Activated T-helper 2 cell treated with anti-CD3 and anti-CD28 coated beads, Interferon-gamma antibody, Interleukin-2, Interleukin-4, amounts not matched to agents 10 μg/mL and 5 μg/mL and 100 μg/mL, durations not matched to agents 14 hours and 24 hours and 36 hours (primary cell): ENCODE measurements at places on chromosomes 1 and 21. TPM values are rescaled to one million over a fixed set of nuclear protein-coding genes. Genes with fewer than 3 reads are reported as not detected.

DNA sequence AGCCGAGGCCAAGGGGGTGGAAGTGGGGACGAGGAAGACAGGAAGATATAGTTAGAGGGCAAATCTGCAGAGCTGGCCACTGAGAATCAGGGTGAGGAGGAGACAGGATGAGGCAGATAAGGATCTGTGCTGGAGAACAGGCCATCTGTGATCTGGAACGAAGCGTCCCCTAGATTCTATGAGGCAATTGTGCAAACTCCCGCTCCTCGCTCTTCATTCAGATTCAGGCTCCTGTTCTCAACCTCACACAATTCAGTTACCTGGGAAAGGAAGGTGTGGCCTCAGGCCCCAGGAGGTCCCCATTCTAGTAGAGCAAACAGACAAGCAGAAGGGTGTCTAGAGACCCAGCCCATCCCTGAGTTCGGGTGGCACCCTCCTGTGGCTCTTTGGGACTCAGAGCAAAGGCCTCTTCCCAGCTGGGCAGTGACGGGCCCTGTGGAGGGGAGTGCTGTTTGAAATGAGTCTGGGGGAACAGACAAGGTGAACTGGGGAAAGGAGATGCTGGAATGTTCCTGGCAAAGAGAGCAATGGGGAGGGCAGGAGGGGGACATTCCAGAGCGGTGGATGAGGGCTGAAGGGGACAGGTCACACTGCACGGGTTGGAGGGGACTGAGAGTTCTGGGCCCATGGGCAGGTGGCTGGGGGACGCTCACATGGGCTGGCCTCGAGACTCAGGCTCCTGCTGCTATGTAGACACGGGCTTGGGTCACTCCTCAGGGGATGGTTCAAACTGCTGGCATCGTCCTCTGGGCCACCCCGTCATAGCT, 39.9 kb upstream of the AJAP1 start:
- DNase-seq: no peak

DNA sequence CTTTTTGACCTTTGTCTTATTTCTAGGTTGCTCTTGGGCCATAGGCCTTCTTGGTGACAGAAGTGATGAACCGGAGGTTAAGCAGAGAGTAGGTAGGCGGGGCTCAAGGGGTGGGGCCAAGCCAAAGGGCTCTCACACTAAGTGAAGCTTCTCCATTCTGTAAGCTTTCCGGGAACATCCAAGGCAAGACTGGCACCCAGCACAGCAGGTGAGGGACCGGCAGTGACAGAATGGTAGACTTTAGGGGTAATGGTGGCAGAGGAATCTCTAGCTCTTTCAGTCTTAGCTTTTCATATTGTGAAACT, at the start of gene TNFAIP8L2:
Gene TNFAIP8L2, plus strand, starts transcription at position 135 of the 305 bp plus-strand sequence. CDS start 2,049 bp downstream, outside the sequence.
- peak; percentile 71 for DNase-seq

DNA sequence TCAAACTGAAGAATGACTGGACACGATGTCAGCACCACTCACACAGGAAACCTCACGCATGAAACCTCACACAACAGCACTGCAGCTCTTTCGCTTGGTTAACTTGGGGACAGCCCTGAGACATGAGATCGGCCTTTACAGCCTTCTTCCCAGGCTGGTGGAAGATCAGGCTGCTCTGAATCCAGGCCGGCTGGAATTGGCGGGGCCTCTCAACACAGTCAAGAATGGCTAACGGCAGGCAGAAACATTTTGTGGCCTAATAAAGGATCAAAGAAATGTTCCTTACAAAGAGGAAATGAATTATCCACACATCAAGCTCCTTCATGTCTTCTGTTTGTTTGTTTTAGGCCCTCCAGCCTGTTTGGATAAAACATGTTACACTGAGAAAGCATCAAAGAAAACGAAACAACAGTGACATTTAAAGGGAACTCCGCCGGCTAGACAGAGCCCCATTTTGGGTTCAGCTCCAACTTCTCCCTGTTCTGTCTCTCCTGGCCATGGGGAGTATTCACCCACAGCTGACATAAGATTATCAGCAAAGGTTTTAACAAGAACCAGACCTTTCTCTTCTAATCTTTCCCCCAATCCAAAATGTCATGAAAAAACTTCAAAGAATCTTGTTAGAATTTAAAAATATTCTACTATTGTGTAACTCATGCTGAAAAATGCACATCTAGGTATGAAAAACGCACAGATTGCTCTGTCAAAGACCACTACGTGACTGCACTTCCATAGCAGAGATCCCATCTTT, 131.2 kb downstream of the SLC45A1 start:
- no peak for DNase-seq

DNA sequence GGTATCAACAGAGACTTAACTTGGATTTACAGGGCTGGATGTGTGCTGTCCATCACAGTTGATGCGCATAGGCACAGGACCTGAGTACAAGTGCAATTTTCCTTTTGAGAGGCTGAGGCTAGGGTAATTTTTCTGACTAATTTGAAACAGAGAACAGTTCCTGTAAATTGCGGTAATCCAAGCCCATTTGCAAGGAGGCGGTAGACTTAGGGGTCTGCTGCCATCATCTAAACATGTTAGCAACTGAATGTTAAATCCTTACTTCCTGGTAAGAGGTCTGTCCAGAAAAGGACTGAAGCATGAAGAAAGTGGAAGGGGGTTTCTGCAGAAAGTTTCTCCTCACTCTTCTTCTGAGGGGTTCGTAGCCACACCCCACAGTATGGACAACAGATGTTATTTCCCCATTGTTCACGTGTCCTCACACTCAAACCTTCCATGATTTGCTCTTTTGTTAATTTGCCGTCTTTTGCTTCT, 23.7 kb upstream of the C1orf198 start:
- DNase-seq: no peak

DNA sequence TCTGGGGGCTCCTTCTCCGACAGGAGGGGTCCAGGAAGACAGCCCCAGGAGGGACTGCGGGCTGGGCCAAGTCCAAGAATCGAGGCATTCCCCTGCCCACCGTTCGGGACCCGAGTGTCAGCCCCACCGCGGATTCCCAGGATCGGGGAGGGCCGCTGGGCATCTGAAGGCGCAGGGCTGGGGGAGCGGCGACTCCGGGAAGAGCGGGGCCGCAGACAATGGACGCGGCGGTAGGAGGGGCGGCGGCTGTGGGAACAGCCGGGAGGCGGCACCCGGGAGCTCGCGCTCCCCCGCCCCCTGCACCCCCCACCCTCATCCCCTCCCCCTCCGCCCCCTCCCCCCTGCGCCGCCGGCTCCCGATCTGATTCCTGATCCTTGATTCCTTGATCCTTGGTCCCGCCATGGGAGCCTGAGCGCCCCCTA, at the start of gene VANGL2:
Gene VANGL2, plus strand, starts transcription at position 342 of the 423 bp plus-strand sequence. CDS start 15,274 bp downstream, outside the sequence.
- peak; percentile 21 for DNase-seq

DNA sequence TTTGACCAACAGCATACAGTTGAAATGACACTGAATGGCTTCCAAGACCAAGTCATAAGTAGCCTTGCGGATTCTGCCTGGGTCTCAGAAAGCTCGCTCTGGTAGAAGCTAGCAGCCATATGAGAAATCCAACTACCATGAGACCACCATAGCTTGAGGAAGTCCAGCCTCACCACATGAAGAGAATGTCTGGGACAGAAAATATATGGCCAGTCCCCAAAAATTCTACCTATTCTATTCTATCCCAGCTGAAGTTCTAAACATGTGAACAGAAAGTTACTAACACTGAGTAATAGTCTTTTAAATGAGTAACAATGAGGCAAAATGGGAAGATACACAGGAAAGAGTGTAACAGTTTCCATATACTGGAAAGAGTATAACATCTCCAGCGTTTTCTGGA, 9.0 kb downstream of the FMO5 start:
- no peak for DNase-seq

DNA sequence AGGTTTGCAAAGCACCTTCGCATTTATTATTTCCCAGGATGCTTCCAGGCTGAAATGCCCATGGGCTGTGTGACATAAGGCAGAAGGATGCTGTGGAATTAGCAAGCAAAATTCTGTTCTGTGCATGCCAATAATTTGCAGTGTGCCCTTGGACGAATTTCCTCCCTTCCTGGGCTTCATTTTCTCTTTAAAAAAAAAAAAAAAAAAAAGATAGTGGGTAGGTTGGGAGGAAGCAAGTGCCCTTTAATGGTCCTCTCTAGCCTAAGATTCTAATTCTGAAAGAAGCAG, 2.5 kb upstream of the ID3 start:
- DNase-seq: no peak

DNA sequence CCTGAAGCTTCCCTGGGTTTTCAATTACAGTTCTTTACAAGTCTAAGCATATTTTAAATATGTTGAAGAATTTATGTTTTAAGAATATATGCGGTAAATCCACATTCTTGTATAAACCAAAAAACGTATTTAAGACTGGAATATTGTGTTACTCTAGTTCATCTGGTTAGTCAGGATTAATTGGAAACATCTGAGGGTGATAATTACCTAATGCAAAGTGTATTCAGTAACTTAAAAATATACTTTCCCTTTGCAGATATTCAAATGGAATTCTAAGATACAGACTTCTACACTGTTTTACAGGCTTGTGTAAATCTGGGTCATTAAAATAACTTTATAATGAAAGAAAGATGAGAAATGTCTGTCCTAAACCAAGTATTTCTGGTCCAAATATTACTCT, 302.0 kb downstream of the VAV3 start:
- DNase-seq: no peak

- DNase-seq: no peak
Observed at GRCh38 chr1:240090957-240091600, 604 bp upstream of the FMN2 start.

GRCh38 chr1:238642231-238642630, 744.1 kb upstream of the CHRM3 start:
- DNase-seq: no peak

GRCh38 chr1:214582289-214582891, 20.6 kb upstream of the CENPF start:
- DNase-seq: no peak

GRCh38 chr1:42684139-42684538, 1.9 kb downstream of the YBX1 start:
- no peak for DNase-seq

DNA sequence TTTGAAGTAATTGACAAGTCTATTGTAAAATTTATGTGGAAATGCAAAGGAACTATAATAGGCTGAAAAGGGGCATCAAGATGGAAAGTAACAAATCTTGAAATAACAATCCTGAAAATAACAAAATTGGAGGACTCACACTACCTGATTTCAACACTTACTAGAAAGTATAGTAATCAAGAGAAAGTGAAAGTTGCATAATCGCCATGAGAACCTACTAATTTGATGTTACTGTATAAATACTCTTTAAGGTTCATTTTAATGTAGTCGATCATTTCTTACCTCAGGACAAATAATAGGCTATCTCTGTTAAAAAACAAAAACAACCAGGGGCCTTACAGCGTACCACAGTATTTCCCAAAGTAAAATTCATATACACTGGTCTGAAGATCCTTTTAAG, 71.7 kb downstream of the EDEM3 start:
- no peak for DNase-seq

DNA sequence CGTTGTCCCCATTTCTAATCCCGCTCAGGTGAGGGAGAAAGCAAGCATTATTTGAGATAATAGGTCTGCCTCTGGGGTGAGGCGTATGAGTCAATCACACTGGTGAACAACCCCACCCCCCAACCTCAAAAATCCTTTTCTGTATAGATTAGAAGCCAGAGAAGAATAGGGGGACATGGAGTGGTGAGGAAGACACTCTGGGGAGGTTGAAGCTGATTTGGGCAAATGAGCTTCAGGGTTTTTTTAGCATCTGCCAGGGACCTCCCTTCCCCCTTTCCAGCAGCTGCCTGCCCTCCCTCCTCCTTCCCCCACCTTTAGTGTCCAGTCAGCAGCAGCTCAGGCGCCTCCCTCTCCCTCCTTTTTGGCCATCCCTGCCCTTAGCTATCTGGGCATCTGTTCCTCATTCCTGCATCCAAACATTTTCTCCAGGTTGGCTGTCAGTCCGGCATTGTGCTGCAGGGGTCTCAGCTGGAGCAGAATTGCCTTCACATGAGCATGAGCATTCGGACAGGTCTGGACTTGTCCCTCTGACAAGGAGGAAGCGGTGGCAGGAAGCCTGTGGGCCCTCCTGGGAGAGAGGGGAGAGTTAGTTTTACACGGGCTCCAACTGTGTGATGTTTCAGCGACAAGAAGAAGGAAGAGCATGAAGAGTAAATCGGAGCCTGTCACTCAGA, 30.8 kb upstream of the PTGFRN start:
- no peak for DNase-seq

DNA sequence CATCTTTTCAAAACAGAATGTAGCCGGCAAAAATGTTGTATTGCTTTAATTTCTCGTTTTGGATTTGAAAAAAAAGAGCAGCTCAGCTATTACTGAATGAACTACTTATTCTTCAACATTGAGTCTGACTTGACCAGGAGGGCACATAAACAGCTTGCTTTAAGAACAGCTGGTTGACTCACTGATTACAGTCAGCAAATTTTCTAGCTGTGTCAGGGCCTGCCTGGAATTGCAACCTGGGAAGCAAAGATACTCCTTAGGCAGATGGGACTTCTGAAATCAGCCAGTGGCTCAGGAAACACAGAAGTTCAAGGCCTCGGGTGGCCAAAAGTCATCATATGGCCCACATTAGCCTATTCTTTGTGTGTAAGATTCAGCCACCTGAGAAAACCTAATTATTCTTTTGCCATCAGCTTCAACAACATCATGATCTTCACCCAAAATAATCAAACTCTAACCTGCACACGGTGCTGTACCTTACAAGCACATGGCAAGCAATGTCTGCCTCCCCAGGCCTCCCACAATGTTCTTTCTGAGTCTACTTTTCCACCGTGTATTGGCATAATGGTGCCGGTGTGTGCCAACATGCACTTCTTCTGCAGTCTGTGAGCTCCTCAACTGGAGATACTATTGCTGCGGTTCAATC, 307.2 kb downstream of the HHIPL2 start:
- no peak for DNase-seq

MATN1 gene
- 0.21 and 0.44 TPM in 2 replicates for total RNA-seq

FCRLA gene
- not detected in 2 replicates for total RNA-seq

OVAAL gene
- total RNA-seq: not detected in 2 replicates

IL10 gene
- 4.2 and 5.8 TPM in 2 replicates for total RNA-seq

LGR6 gene
- total RNA-seq: not detected in 2 replicates

SPRR2F gene
- total RNA-seq: not detected in 2 replicates

AADACL3 gene
- total RNA-seq: not detected in 2 replicates

PCP4 gene
- total RNA-seq: not detected in 2 replicates

SLFNL1 gene
- 0.14 and 0.18 TPM in 2 replicates for total RNA-seq
